Left ventricle myocardium inferior (tissue), 1 donor: ENCODE measurements at places on chromosomes 4 and X. TPM values are rescaled to one million over a fixed set of nuclear protein-coding genes. Genes with fewer than 3 reads are reported as not detected.

Gene TCEAL3
- total RNA-seq = 18.2 TPM

Gene DMD
- total RNA-seq = 143 TPM

Gene DRD5
- total RNA-seq = not detected

DNA sequence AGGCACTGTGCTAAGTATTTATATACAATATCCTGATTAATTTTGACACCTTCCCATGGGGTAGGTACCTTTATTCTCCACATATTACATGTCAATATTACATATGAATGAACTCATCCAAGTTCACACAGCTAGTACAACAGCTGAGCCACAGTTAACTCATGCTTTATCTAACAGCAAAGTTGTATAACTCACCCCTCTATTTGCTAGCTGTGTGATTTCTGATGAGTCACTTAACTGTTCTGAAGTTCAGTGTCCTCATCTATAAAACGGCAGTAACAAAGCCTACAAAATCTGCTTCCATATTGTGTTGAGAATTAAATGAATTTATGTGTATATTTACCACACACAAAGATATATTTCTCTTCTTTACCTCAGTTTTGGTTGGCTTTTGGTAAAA lies 48.2 kb upstream of the KDR start:
- peaks cover 27% of the 10 kb centered on the region for H3K4me1 ChIP-seq
- no peak for DNase-seq
- peak overlapping the region; percentile 66 for H3K27ac ChIP-seq
- no peaks in the 10 kb centered on the region for H3K27me3 ChIP-seq
- H3K4me3 ChIP-seq = no peak overlapping the region
- H3K36me3 ChIP-seq = no peaks in the 10 kb centered on the region

DNA sequence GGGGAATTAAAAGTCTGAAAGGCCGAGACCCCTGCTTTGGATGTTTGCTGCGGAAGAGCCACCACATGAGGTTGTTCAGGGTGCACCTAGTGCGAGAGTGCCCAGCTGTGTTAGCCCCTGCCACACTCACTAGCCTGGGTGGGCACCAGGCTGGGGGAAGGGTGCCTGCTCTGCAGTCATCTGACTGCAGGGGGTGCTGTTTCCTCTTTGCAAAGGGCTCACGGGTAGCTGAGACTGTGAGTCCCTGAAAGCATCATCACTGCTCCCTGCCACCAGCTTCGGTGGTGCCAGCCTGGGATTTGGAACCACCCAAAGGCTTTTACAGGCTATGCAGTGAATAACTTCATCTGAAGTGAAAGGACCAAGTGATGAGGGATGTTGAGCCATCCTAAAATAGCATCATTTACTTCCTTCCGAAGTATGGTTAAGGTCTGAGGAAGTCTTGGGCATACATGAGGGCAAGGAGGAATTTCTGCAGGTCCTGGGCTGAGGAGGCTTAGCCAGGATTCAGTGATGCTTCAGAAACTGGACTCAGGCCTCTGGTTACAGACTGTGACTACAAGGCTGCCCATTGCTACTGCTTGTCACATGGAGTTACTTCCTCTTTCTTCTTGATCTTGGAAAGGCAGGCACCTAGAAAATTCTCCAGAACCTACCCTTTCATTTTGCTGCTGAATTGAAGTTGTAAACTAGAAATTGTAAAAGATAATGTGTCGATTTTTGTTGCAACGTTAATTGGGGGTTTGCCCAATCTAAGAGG lies 293.2 kb upstream of the PRPS2 start:
- H3K27me3 ChIP-seq = no peaks in the 10 kb centered on the region
- no peak overlapping the region for H3K27ac ChIP-seq
- no peaks in the 10 kb centered on the region for H3K36me3 ChIP-seq
- no peaks in the 10 kb centered on the region for H3K4me1 ChIP-seq

- no peaks in the 10 kb centered on the region for H3K27me3 ChIP-seq
- DNase-seq = no peak
- H3K27ac ChIP-seq = no peak overlapping the region
- no peak overlapping the region for H3K4me3 ChIP-seq
- no peaks in the 10 kb centered on the region for H3K36me3 ChIP-seq
- H3K4me1 ChIP-seq = peaks cover 21% of the 10 kb centered on the region
Measured at GRCh38 chr4:182740256-182740655, 176.9 kb downstream of the DCTD start.

DNA sequence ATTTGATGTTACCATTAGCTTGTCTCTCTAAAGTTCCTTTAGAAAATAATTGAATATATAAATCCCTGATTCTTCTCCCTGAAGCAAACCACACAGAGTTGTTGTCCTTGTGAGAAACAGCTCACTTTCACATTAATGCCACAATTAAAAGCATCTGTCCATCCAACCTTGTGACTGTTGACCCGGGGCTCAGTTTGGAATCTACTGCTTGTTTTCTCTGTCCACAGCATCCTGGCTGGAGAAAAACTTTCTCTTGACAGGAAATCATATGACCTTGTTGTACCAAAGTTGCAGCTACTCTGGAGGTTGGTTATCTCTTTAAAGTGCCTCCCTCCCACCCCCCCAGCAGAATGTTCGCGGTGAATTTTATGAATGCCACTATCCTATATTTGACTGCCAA lies 3.1 kb downstream of the PRKG2 start:
- DNase-seq = no peak
- H3K4me3 ChIP-seq = no peak overlapping the region
- H3K4me1 ChIP-seq = peaks cover 14% of the 10 kb centered on the region
- H3K27me3 ChIP-seq = peaks cover 56% of the 10 kb centered on the region
- no peak overlapping the region for H3K27ac ChIP-seq

DNA sequence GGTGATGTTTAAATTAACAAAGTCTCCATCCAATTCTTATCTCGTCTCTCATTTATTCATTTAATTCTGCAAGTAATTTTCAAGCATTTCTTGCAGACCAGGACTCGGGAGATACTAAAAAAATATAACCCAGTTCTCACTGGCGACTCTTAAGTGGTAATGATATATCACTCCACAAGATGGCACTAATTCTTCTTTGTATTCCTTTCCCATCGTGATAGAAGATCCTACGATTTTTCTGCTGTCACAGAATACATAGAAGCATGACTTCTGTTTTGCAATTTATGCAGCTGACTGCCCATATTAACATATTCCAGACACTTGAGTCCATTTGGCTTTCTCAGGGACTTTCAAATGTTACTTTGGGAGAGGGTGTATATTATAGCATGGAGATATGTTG lies 64.0 kb upstream of the FGF13 start:
- no peak overlapping the region for H3K27ac ChIP-seq
- no peaks in the 10 kb centered on the region for H3K36me3 ChIP-seq
- no peaks in the 10 kb centered on the region for H3K27me3 ChIP-seq
- no peak for DNase-seq
- no peak overlapping the region for H3K4me3 ChIP-seq
- H3K4me1 ChIP-seq = no peaks in the 10 kb centered on the region
